ENCODE measurements at places on chromosomes 12 and 14. TPM values are rescaled to one million over a fixed set of nuclear protein-coding genes. Genes with fewer than 3 reads are reported as not detected.
A peak's percentile ranks its signal among the peaks of the same experiment; 100 is the strongest.

Gene MSRB3
- not detected for total RNA-seq

Gene CDK17
- 31.7 TPM for total RNA-seq

Gene LIN52
- 12.4 TPM for total RNA-seq

Gene DBX2
- total RNA-seq: not detected

Gene KLRK1
- total RNA-seq: 114 TPM

Gene TMEM260
- 8.7 TPM for total RNA-seq

Gene TMEM106C
- total RNA-seq: 168 TPM

Gene HPD
- total RNA-seq: not detected

GRCh38 chr12:72075401-72075800, 136.8 kb downstream of the TPH2 start:
- no peaks in the 10 kb centered on the region for H3K4me1 ChIP-seq
- H3K27ac ChIP-seq: no peak overlapping the region
- H3K4me3 ChIP-seq: no peak overlapping the region
- no peak for DNase-seq
- H3K27me3 ChIP-seq: no peaks in the 10 kb centered on the region

- H3K4me3 ChIP-seq: no peak overlapping the region
- no peaks in the 10 kb centered on the region for H3K36me3 ChIP-seq
- DNase-seq: no peak
- peaks cover 4% of the 10 kb centered on the region for H3K27me3 ChIP-seq
Observed at GRCh38 chr12:127035011-127035879, 1231.7 kb upstream of the TMEM132C start.

DNA sequence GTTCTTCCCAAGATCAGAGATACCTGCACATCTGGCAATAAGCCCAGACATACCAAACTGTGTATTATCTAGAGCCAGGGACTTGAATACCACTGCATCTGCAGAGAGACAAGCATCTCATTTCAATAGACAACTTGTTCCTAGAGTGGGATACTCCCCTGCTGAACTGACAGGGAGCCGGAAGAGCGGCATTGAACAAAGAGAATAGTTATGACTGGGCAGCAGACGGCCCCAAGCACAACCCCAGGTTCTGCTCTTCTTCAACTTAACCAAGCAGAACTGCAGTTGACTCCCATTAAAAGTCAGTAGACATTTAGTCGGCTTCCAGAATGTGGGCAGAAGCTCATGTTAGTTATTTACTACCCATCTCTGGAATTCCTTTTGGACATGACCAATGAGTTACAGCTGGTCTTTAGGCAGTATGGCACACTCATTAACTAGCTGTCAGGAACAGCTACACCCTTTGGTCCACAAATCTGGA, 112.9 kb downstream of the HMGA2 start:
- no peak overlapping the region for H3K27ac ChIP-seq
- no peak for DNase-seq
- H3K36me3 ChIP-seq: no peaks in the 10 kb centered on the region
- H3K4me3 ChIP-seq: no peak overlapping the region
- peaks cover 22% of the 10 kb centered on the region for H3K27me3 ChIP-seq

GRCh38 chr12:120640861-120641833, 721 bp downstream of the CABP1 start:
- no peaks in the 10 kb centered on the region for H3K36me3 ChIP-seq
- no peak overlapping the region for H3K27ac ChIP-seq
- peak; percentile 67 for DNase-seq

GRCh38 chr12:132130690-132131089, 13.4 kb downstream of the DDX51 start:
- H3K4me3 ChIP-seq: no peak overlapping the region
- DNase-seq: no peak
- no peak overlapping the region for H3K27ac ChIP-seq
- peaks cover 37% of the 10 kb centered on the region for H3K36me3 ChIP-seq

- no peak overlapping the region for H3K4me3 ChIP-seq
- H3K4me1 ChIP-seq: peaks cover 21% of the 10 kb centered on the region
- no peak for DNase-seq
- H3K27ac ChIP-seq: no peak overlapping the region
- H3K27me3 ChIP-seq: no peaks in the 10 kb centered on the region
Observed at GRCh38 chr12:121717041-121717699, 4.6 kb downstream of the TMEM120B start.

Data from activated naive CD8-positive, alpha-beta T cell treated with anti-CD3 and anti-CD28 coated beads for 36 hours (primary cell).